ENCODE measurements at places on chromosomes 12 and 14.

DNA sequence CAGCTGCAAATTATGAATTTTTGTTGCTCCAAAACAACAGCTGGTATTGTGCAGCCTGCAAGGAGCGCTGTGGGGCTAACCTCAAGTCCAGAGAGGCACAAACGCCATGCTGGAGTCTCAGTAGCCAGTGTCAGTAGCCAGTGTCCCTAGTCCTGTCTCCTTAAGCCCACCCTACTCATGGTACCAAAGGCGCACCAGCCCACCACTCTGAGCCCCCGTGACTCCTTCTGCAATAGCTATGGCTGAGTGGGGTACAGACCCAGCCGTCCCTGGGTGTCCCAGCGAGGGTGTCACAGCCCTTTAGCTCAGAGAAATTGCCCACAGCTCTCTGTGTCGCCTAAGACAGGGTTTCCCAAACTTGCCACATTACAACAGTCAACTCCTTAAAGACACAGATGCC lies 65.2 kb downstream of the ARL6IP4 start:
- no peak for DNase-seq

DNA sequence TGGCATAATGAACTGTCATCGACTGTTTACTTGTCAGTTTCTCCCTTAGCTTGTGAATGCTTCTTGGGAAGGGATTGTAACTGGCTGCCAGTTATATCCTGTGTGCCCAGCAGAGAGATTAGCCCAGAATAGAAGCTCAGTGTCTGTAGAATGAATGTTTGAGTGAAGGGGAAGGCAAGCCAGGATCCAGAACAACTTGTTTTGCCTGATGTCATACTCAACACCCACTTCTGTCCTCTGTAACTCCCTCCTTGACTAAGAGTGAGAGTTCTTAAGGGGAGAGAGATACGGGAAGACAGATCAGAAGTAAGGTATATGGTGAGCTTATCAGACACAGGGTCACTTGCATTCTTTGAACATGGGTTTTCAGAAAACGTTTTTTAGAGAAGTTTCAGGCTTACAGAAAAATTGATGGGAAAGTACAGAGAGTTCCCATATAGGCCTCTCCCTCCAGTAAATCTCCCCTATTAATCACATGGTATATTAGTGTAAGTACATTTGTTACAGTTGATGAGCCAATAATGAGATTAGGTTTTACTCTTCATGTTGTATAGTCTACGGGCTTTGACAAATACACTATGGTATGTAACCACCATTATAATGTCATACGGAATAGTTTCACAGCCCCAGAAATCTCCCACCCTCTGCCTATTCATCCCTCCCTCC lies 5.6 kb upstream of the SPPL3 start:
- DNase-seq = no peak

DNA sequence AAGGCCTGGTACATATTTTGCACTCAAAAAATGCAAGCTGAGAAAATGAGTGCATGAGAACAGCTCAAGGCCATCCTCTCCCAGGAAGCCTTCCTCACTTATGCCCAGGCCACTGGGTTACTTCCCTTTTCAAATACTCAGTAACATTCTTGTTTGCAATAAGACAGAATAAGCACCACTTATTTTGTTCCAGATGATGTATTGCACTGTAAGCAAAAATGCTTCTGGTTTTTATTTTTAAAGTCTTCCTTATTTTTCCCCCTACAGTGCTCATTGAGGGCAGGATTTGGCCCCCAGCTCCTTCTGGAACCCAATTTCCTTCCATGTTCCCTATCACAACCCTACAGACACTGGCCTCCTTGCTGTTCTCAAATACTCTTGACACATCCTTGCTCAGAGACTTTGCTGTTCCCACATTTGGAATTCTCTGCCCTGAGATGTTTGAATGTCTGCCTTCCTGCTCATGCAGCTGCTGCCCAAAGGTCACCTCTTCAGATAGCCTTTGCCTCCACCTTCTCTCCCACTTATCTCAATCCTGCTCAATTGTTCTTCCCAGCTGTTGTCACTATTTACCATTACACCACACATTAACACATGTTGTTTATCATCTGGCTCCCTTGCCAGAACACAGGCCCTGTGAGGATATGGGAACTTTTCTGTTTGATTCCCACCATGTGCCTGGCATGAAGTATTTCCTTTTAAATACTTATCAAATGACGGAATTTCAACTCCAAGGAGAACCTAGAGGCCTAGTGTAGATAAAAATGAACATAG lies 49.9 kb downstream of the IFNG start:
- no peak for DNase-seq

GRCh38 chr14:104702673-104703072 lies 13.3 kb downstream of the INF2 start:
- no peak for DNase-seq

GRCh38 chr12:78403681-78404080 lies 460.9 kb upstream of the SYT1 start:
- DNase-seq = no peak

DNA sequence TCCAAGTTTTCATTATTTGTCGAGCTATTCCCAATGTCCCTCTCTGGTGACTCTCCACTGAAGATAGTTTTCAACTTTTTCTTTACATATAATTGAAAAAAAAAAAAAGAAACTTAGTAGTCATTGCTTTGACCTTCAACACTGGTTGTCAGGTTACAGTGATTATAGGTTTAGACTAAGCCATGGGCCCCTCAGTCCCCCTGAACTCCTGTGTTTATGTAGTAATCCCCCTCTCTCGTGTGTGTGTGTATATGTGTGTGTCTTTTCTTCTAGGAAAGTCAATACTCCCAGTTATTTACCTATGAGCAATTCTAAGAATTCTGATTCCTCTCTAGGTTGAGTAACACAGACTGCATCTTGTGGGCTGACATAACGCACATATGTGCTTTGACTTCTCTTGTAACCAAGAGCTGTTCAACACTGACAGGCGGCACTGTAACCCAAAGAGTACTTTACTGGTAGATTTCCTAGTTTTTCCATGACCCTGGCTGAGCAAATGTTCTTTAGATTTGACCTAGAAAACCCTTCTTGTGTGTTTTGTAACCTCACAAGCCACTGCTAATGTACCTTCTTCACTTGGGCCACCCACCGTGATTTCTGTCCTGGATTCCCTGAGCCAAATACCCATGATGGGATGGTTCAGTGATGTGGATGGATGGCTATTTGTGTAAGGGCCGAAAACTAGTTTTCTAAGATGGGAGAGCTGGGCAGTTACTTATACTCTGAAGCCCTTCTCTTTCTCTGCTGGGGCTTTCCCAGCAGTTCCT lies 15.0 kb upstream of the MANSC4 start:
- no peak for DNase-seq

DNA sequence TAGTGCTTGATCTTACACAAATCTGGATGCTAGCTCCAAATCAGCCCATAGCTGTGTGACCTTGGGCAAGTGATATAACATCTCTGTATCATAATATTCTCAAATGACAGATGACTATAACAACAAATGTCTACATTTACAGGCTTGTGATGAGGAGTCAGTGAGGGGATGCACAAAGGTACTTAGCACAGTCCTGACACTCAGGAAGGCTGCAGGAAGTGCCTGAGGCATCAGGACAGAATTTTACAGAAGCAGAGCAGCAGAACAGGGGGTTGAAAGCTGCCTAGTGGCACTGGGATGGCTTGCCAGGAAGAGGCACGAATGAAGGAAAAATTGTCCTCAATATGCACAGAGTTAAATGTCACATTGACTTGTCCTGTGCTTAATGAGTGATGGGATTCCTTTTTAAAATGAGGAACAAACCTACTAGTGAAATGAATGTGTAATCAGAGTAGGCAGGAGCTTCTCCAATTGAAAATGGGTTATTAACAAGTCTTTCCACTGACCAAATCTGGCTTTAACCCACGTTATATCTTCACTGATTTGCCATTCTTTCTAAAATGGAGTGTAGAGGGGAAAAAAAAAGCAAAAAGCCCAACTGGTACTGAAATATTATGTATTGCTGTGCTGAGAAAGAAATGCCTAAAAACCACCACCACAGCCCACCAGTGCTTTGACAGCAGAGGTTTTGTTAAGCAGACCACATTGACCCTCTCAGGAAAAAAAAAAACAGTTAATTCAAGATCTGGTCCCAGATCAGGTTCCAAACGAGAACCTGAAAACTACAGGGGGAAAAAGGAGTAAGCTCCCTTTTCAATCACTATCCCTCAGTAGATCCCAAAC lies 11.6 kb downstream of the BTG1 start:
- no peak for DNase-seq

DNA sequence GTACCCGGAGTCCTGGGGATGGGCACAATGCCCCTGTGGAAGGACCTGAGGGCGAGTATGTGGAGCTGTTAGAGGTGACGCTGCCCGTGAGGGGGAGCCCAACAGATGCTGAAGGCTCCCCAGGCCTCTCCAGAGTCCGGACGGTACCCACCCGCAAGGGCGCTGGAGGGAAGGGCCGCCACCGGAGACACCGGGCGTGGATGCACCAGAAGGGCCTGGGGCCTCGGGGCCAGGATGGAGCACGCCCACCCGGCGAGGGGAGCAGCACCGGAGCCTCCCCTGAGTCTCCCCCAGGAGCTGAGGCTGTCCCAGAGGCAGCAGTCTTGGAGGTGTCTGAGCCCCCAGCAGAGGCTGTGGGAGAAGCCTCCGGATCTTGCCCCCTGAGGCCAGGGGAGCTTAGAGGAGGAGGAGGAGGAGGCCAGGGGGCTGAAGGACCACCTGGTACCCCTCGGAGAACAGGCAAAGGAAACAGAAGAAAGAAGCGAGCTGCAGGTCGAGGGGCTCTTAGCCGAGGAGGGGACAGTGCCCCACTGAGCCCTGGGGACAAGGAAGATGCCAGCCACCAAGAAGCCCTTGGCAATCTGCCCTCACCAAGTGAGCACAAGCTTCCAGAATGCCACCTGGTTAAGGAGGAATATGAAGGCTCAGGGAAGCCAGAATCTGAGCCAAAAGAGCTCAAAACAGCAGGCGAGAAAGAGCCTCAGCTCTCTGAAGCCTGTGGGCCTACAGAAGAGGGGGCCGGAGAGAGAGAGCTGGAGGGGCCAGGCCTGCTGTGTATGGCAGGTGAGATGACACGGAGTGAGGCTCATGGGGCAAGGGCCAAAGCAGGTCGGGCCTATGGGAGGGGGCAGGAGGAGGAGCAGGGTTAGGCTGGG lies 4.5 kb downstream of the ARHGEF40 start:
- no peak for DNase-seq

- DNase-seq = no peak
Observed at GRCh38 chr12:93127582-93128331, 198.7 kb upstream of the EEA1 start.

DNA sequence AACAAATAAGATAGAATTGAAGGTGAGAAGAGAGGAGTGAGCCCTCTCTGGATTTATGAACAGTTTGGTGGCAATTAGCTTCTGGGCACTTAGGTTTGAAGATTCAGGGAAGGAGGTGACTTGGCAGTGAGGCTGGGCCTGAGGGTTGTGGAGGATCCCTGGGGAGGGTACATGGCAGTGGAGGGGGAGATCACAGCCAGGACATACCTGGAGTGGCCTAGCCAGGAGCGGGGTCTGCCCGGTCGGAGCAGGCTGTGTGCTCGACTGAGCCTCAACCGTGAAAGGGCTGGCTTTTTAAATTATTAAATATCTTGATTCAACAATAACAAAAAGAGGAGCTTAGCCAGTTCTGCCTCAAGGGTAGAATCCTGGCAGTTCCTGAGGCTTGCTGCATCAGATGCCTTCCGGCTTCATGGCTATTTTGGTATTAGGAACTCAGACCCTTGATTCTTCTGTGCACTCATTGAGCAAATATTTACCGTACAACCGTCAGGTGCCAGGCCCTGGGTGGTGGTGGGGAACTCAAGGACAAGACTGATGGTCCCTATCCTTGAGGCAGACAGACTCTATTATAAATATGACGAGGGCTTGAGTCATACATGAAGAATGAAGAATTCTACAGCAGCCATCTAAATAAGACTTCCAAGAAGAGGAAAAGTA lies 73.4 kb downstream of the SPTB start:
- DNase-seq = peak; percentile 75

DNA sequence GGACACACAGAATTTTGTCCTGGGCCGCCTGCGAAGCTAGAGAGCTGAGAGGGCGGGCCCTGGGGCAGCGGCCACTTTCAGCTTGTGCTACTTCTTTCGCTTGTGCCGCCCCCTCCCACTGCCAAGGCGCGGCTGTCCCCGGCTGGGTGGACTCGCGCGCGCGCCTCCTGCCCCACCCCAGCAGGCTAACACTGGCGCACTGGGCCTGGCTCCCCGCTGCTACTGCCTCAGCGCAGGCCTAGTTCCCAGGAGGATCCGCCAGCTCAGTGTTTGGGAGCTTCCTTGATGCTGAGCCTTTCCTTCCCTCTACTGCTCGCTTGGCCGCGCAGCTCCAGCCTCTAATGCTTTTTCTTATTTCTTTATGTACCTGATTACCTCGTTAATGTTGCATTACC lies 27.4 kb upstream of the METAP2 start:
- no peak for DNase-seq

- DNase-seq = no peak
Observed at GRCh38 chr12:127479256-127479655, 787.7 kb upstream of the TMEM132C start.

DNA sequence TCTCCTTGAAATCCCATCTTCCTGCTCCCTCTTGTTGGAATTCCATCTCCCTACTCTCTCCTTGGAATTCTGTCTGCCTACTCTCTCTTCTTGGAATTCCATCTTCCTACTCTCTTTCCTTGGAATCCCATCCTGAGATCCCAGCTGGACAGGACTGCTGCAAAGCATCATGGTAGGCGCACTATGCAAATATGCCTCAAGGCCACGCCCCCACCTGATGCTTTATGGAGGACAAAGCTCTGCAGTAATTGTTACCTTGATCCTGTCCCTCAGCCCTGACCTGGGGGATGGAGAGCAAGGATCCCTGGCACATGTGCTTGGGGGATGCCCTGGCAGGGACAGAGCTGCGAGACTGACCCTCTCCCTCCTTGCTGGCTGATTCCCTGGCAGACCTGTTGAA lies 185.6 kb downstream of the TBX5 start:
- DNase-seq = no peak

Measured in AG04449 (cell line).